ENCODE measurements at places on chromosomes 7 and 10.
A peak's percentile ranks its signal among the peaks of the same experiment; 100 is the strongest.

DNA sequence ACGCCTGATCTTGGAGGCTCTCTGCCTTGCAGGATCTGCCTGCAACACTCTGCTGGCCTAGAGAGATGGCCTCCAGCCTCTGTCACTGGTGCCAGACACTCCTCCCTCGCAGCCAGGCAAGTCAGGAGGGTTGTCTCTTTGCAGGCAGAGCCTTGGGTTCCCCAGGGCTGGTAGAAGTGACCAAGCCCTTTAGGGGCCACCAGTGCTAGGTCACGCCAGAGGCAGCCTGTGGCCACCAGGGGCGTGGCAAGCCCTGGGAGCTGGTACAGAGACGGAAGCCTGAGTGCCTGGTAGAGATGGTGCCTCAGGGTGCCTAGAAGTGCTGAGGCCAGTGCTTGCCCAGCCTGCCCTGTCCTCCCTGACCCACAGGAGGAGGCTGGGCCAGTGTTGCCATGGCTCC lies 9.1 kb downstream of the ADCYAP1R1 start:
- no peak for DNase-seq

DNA sequence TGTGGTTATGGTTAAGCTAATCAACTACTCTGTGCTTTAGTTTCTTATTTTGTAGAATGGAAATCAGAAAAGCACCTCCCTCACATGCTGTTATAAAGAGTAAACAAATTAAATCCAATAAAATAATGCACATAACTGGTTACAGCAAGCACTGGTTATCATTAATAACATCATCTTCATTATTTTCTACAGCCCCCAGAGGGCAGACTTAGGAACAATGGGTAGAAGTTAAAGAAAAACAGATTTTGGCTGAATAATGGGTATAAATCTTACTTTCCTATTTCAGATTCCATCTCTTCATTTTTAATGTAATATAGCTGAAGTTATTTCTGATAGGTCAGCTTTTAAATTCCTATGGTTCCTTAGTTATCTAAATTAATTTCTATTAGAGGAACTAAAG lies 126.5 kb downstream of the DOCK4 start:
- DNase-seq: no peak

- no peak for DNase-seq
Observed at GRCh38 chr7:23207021-23207420, 25.2 kb downstream of the NUP42 start.

GRCh38 chr10:43404704-43405084 lies 4.3 kb downstream of the HNRNPF start:
- no peak for DNase-seq

DNA sequence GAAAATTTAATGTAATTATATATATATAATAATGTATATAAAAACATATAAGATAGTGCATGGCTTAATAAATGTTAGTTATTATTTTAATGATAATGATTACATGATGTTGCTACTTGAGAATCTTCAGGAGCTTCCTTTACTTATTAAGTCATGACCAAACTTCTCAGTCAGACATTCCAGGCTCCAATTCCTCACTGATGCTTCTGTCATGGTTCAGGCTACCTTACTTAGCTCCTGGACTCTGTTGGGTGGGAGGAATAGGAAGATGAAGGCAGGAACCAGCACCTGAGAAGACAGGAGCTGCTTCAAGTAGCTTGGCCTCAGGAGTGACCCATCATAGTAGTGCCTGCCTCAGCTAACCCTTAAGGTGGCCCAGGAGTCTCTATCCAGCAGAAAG lies 55.0 kb upstream of the EEPD1 start:
- no peak for DNase-seq

- peak; percentile 58 for DNase-seq
Observed at GRCh38 chr7:150357270-150357669, 11.4 kb upstream of the REPIN1 start.

DNA sequence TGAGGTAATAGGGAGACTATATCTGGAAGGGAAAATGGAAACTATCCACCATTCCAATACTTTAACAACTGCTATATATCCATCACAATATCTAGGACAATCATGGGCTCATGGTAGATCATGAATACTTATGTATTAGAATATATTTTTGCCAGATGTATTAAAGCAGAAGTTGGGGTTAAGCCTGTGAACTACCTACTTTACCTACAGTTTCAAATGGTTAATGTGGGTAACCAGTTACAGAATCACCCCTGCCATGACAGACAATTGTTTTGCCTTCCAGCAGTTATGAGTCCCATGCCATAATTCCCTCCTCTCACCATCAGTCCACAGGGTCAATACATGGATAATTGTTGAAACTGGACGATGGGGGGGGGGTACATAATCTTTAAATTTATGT lies 29.9 kb upstream of the RAPGEF5 start:
- DNase-seq: no peak

All from stimulated activated CD8-positive, alpha-beta memory T cell treated with anti-CD3 and anti-CD28 coated beads, Interleukin-4, amount 100 ng/mL, for 4 hours (primary cell).